Activated T-cell treated with anti-CD3 and anti-CD28 coated beads for 1 hour (primary cell): ENCODE measurements at places on chromosomes 7 and 10.

- DNase-seq, result no peak
Observed at GRCh38 chr7:44148961-44149536, 7.9 kb upstream of the MYL7 start.

DNA sequence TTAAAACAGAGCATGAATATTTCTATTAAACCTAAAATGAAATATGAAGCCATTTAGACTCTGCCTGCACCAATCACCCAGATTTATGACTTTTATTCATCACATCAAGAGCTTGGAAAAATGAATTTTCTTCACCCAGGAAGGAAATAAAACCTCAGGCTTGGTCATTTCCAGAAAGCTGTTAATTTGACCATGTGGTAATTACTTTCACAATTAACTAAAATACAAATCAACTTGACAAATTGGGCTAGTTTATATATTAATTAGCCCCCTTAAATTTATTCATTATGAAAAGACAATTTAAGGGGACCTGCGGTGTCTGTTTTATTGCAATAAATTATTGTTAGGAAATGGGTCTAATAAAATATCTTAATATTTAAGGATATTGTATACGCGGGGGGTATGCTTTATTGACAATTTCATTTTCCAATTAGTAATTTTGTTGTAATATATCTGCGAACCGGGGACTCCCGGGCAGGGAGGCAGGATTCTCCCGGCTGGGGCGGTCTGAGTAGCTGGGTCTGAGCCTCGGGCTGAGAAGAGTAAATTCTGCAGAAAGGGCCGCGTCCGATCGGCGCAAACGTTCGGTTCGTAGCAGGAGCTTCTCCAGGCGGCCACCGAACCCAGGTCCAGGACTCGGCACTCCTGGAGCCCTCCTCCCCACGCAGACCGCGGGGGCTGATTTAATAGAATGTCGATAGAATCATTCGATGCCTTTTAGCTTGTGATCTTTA lies 9.4 kb upstream of the MNX1 start:
- no peak for DNase-seq

DNA sequence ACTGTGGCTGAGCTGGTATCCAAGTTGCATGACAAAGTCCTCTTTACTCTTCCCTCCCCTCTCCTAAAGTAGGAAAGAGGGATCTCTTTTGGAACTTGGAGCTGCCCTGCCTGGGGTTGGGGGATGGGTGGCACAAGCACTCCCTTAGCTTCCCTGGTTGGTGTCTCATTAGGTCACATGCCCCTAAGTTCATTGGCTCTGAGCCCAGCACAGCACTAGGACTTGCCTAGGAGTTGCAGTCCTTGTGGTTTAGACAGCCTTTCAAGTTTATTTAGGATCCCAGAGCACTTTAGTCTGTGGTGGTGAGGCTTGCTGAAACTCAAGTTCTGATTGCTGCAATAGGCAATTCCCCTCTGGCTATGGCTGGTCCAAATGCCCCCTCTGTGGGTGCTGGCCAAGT lies 281.4 kb downstream of the NXPH1 start:
- no peak for DNase-seq

GRCh38 chr10:49082766-49083165 lies 32.6 kb downstream of the VSTM4 start:
- DNase-seq, result no peak

DNA sequence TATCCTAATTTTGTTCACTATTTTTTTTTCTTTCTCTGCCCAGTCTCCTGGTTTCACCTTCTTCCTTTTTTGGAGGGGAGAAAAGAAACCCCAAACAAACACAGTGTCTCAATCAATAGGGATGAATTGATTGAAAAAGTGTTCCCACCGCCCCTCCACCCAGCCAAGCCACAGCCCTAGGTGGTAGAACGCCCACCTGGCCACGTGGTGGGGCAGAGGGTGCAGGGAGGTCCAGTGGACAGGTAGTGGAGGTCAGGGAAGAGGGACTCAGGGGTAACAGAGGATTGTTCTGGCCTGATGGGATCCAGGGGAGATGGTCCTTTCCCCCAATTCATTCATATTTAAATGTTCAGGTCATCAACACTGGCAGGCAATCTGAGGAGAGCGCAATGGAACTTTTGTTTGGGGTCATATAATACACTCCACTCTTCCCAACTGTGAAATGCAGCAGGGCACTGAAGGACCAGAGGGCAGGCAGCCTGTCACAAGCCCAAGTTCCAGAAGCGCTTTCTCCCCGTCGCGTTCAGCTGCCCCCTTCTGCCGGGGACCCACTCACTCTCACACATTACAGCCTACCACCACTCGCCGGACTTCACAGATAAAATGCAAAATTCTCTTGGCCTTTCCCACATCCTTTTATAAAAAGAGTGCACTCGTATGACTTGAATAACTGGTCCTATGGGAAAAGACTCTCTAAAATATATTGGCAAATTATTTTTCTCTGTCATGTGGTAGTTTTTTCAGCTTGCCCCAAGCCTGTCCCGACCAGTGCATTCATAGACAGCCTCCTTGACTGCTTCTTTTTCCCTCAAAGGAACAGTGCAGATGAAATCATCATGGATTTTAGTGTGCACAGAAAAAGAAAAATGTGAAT lies 1.6 kb downstream of the INHBA start:
- DNase-seq, result no peak
